ENCODE measurements at places on chromosomes 5 and 9. TPM values are rescaled to one million over a fixed set of nuclear protein-coding genes. Genes with fewer than 3 reads are reported as not detected.

GRCh38 chr5:71475788-71476384 lies 20.4 kb downstream of the BDP1 start:
- no peak for DNase-seq

DNA sequence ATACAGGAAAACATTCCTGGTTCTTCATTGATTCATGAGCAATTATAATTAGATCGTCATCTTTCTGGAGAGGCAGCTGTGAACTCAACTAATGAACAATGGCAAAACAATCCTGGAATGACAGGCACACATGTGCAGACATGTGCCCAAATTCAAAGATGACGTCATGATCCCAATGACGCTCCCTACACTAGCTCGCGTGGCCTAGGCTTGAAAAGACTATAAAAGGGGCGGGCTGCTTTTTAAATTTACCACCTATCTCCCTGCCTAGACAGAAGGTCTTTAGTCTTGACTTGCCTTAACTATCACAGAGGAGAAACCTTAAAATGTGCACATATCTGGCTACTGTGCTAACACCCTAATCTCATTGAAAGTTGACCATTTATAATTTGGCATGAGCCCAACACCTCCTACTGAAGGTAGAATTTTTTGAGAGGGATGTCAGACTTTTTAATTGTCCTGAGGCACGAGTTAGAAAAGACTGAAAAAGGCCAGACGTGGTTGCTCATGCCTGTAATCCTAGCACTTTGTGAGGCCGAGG lies 88.2 kb downstream of the PRRT1B start:
- no peak for DNase-seq

DNA sequence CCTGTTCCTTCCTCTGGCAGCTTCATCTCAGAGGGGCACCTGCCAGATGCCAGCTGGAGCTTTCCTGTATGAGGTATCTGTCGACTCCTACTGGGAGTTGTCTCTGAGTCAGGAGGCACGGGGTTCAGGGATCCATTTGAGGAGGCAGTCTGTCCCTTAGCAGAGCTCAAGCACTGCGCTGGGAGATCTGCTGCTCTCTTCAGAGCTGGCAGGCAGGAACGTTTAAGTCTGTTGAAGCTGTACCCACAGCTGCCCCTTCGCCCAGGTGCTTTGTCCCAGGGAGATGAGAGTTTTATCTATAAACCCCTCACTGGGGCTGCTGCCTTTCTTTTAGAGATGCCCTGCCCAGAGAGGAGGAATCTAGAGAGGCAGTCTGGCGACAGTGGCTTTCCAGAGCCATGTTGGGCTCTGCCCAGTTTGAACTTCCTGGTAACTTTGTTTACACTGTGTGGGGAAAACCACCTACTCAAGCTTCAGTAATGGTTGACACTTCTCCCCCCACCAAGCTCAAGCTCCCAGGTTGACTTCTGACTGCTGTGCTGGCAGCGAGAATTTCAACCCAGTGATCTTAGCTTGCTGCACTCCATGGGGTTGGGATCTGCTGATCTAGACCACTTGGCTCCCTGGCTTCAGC lies 11.8 kb upstream of the ITGA2 start:
- DNase-seq: no peak

DNA sequence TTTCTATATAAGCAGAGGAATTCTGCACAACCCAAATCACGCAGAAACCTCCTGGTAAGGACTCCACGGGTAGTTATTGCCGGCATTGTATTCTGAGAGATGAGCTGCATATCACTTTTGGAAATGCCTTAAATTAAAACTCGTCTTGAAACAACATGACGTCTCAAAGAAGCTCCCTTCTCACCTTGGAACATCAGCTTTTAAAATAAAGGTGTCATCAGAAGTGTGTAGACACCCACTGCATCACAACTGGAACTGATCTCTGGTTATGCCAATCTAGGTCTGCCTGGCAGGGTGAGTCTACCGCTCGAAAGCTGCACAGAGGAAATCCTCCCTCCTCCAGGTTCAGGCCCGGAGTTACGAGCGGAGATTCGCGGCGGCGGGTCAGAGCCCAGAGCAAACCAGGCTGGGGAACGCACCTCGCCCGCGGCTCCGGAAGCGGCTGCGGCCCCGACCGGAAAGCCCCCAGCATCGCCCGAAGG lies 974 bp upstream of the SLC12A2 start:
- no peak for DNase-seq

DNA sequence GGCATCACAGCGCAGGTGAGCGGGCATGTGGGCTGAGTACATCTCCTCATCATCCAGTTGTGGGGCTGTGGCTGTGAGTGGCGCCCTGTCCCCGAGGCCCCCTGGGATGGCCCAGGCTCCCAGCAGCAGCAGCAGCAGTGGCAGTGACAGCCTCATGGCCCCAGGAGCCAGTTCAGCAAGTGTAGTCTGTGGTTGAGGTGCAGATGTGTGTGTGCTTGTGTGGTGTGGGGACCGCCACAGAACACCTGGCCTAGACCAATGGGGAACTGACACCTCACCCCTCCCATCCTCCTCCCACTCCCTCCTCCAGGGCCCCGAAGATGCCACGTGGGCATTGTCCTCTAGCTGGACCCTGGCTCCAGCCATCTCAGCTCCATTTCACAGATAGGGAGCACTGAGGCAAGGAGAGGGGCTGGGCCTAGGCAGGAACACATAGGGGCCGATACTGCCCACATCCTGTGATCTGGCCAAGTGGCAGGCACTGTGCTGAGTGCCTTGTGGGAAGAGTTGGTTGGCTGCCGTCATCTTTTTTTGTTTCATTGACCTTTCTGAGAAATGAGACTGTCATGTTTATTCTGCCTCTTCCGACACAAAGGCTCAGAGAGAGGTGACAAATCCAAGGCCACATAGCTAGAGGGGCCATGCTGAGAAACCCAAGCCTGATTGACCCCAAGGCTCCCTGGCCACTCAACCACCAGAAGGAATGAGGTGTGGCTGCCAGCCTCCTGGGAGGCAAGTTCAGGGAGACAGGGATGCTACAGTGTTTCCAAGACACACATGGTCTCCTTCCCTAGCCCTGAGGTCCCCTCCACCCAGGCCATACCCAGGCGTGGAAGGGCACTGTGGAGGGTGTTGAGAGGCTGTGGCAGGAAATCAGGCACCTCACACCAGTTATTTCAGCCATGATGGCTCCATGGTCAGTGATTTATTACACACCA lies at the start of gene MZB1:
Gene MZB1 (minus strand): TSS at position 213 of the 938 bp plus-strand sequence. CDS start 57 bp downstream, at position 156.
- peak; percentile 73 for DNase-seq

DNA sequence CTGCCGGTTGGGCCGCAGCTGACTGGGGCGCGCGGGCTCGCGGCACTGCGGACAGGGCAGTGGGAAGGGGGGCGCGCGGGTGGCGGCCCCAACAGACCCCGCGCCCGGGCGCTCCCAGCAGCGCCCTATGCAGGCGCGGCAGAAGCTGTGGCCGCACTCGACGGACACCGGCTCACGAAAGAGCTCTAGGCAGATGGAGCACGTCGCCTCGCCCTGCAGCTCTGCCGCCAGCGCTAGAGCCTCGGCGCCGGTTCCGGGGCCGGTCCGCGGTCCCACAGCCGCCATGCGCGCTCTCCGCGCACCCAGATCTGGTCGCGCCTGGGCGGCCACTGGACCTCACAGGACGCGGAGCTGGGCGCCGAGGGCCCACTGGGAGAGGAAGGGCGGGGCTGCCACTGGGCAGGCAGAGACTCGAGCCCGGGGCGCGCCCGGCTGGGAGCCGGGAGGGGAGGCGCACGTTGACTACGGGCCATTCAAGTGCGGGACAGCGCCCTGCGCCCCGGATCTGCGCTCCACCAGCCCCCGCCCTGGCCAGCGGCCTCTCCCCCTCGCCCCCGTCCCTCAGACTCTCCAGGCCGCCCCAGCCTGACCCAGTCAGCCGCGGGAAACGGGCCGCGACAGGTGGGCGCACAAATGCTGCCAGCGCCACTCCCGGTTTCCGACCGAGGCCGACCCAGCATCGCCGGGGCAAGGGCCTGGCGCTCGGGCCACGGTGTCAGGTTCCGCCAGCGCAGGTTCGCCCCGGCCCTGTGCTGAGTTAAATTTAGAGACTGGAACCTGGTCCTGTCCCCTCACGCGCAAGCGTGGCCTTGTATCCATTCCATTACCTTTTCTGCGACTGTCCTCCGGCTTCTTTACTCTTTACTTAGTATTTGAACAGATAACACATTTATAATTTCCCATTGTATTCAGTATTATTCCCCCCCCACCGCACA lies at the start of gene TRIM7:
Gene TRIM7 (minus strand): TSS at position 371 of the 935 bp plus-strand sequence. CDS start 86 bp downstream, at position 285.
- DNase-seq: no peak

DNA sequence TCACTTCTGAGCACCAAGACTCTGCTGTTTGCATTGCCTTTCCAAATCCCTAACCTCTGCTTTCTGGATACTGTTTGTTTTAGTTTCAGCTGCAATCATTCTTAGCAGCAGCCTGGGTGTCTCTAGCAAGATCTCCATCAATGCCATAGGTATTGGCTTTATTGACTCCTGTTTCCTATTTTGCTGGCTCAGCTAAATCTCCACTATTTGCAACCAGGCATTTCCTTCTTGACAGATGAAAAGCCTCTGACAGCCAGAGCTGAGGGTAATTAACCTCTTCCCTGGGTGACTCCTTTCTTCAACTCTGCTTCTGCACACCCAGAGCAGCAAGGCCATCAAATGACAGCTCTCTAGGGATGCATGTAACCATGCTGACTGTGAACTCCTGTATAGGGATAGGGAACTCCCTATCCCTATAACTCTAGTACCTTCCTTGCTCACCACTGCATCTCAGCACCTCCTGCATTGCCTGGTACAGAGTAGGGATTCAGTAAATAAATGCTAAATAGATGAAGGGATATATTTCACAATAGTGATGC lies 293.5 kb downstream of the TRIM32 start:
- DNase-seq: no peak

- no peak for DNase-seq
These were observed 2.3 kb downstream of the CRB2 start for GRCh38 chr9:123358181-123358905.

GRCh38 chr5:60455589-60455988 lies 244.4 kb downstream of the DEPDC1B start:
- no peak for DNase-seq

- no peak for DNase-seq
These were observed 565.6 kb downstream of the MTRR start for GRCh38 chr5:8434501-8434900.

DNA sequence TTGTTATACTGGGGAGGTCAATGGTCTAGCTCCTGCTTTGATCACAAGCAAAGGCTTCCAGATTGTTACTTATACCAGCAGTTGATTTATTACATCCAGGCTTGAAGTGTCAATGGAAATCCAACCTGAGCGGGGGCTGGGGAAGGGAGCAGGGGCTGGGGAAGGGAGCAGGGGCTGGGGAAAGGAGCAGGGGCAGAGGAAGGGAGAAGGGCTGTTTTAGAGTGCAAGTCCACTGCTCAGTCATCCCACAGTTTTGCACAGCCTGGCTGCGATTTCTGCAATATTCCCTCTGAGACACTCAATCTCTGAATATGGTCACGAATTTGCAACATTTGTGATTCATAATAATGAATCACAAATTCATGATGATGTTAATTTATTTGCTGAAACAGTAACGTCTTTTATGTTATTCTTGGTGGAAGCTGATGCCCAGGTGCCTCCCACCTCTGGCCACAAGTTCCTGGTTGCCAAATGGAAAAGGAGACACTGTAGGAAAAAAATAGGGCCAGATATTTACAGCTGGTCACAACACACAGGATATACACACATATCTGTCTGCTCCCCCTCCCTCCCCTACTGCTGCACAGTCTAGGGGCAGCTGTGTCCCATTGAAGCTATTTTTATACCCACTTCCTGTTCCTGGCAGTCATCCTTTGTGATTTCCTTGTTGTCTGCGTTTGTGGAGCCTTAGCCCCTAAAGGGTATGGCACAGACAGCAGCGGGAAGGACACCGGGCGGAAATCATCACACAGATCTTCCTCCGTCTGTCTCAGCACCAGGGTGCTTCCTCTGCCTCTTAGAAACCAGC lies 325.1 kb downstream of the GADD45G start:
- no peak for DNase-seq

DNA sequence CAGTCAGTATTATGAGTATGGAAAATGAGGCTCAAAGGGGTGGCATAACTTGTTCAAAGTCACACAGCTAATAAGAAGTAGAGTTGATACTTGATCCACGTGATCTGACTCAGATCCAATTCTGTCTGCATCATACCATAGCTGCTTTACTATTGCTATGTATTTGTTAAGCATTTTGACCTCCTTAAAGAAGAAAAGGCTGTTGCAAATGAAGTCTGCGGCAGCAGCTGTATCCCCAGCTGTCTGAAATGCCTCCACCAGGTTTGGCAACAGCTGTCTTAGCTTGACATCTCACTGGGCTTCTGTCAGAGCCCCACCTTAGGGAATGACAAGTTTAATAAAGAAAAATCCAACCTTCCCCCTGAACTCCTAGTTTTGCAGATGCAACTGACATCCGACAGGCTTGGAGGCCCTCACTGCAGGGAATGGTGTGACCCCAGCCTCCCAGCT lies 75.6 kb upstream of the SLC44A1 start:
- DNase-seq: no peak

Gene TSLP
- not detected for total RNA-seq

Gene BAAT
- not detected for total RNA-seq

Gene SH3GL2
- not detected for total RNA-seq

All from natural killer cell (primary cell).